ENCODE measurements at places on chromosomes 11 and 22. TPM values are rescaled to one million over a fixed set of nuclear protein-coding genes. Genes with fewer than 3 reads are reported as not detected.
A peak's percentile ranks its signal among the peaks of the same experiment; 100 is the strongest.

- H3K27me3 ChIP-seq, result peaks cover 23% of the 10 kb centered on the region
- H3K4me1 ChIP-seq, result peaks cover 8% of the 10 kb centered on the region
- no peak overlapping the region for H3K27ac ChIP-seq
- no peaks in the 10 kb centered on the region for H3K36me3 ChIP-seq
- DNase-seq, result no peak
- no peak overlapping the region for H3K4me3 ChIP-seq
These were observed 208.6 kb downstream of the DBX1 start for GRCh38 chr11:19951558-19952115.

NTM gene
- total RNA-seq, result not detected

- no peak for DNase-seq
- H3K4me1 ChIP-seq, result no peaks in the 10 kb centered on the region
- H3K4me3 ChIP-seq, result no peak overlapping the region
- peaks cover 12% of the 10 kb centered on the region for H3K27me3 ChIP-seq
- H3K36me3 ChIP-seq, result no peaks in the 10 kb centered on the region
- no peak overlapping the region for H3K27ac ChIP-seq
These were observed 116.7 kb upstream of the TIMP3 start for GRCh38 chr22:32684822-32685187.

- no peaks in the 10 kb centered on the region for H3K4me1 ChIP-seq
- H3K36me3 ChIP-seq, result no peaks in the 10 kb centered on the region
- DNase-seq, result peak; percentile 20
- H3K4me3 ChIP-seq, result no peak overlapping the region
These were observed 47.7 kb upstream of the CSNK2A3 start for GRCh38 chr11:11400635-11401232.

DNA sequence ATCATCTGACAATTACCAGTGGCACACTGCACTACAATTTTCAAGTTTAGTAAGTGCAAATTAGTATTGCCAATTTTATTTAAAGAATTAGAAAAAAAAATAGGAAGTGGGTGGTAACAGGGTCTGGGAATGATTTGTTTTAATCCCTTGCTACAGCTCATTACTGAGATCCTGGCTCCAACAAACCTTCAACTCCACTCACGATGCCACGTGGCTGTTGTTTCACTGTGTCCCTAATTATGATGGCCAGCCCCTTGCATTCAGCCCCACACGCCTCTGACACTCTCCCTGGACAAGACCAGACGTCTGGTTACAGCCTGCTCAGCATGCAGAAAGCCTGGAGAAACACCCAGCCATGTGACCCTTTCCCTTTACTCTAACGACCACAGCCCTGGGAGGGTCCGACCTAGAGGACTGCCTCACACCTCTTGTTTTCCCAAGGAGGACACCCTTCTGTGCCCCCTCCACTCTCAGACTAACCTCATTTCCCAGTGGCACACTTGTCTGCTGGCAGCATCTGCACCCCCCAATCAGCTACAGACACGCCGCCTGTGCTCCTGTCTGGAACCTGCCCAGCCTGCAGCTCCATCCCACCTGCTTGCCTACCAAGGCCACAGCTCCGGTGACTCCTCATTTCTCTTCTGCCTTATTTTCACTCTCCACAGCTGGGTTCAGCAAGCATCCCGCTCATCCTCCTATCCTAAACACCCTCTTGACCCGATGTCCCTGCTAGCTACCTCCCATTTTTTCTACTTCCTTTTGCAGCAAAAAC is 18.5 kb upstream of the SLC25A1 start:
- no peak overlapping the region for H3K27ac ChIP-seq
- DNase-seq, result no peak
- H3K27me3 ChIP-seq, result no peaks in the 10 kb centered on the region

DNA sequence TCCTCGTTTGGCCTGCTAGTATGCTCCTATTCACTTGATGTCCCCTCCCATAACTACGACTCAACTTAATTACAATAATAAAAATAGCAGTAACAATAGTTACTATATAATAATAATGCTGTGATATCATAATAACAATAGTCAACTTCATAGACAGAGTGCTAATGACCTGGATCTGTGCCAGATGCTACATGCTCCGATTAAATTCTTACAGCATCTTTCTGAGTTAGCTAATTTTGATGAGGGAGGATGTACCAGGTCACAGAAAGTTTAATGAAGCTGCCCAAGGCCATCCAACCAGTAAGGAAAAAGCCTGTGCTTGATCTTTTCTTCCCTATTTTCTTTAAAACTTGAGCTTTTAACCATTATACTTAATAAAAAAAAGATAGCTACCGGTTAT is 413.4 kb upstream of the LRRC4C start:
- no peaks in the 10 kb centered on the region for H3K4me1 ChIP-seq
- H3K4me3 ChIP-seq, result no peak overlapping the region
- no peaks in the 10 kb centered on the region for H3K36me3 ChIP-seq
- no peaks in the 10 kb centered on the region for H3K27me3 ChIP-seq
- no peak overlapping the region for H3K27ac ChIP-seq

CRYBA4 gene
- total RNA-seq, result not detected

All from activated CD4-positive, alpha-beta T cell treated with anti-CD3 and anti-CD28 coated beads for 36 hours (primary cell).